T-cell (primary cell): ENCODE measurements at places on chromosomes 3 and 15.
A peak's percentile ranks its signal among the peaks of the same experiment; 100 is the strongest.

DNA sequence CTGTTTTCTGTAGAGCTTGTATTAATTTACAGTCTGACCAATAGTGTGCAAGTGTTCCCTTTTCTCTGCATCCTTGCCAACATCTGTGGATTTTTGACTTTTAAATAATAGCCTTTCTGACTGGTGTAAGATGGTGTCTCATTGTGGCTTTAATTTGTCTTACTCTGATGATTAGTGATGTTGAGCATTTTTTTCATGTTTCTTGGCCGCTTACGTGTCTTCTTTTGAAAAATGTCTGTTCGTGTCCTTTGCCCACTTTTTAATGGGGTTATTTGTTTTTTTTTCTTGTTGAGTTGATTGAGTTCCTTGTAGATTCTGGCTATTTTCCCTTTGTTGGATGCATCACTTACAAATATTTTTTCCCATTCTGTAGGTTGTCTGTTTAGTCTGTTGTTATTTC, 7.6 kb upstream of the ACOX2 start:
- DNase-seq = no peak

DNA sequence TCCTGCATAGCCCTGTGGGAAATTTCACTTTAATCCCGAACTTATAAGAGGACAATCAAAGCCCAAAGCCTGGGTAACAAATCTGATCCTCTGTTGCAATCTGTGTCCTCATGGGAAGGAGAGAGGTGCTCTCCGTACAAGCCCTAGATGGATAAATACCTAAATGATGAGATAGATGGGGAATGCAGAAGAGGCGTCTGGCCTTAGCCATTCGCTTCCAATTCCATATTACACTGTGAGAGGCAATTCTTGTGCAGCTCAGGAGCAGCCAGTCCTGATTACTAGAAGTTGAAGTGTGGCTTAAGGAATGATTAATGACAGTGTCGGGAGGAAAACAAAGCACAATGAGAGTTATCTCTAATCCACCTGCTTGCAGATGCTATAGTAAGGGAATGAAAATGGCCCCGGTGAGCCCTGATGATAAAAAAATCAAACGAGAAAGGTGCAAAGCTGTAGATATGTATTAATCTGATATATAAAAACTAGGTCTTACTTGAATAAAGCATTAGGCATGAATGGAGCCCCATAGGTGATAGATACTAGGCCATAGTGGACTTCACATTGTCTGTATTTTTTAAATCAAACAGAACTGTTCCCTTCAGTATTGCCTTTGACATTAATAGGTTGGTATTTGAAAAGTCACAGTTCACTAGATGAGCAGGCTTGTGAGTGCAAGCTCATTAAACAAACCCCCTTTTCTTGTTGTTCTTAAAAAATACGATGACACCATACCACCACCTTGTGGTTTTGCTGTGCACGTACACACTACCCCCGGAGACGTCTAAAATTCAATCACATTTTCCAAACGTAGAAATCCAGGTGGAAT, 54.2 kb upstream of the TMCO5A start:
- DNase-seq = no peak

GRCh38 chr15:40870716-40871115, 3.3 kb downstream of the RHOV start:
- DNase-seq = no peak

GRCh38 chr15:41647262-41647661, 12.9 kb upstream of the MGA start:
- DNase-seq = no peak

- DNase-seq = no peak
Measured at GRCh38 chr3:124767264-124767663, 37.0 kb downstream of the UMPS start.

DNA sequence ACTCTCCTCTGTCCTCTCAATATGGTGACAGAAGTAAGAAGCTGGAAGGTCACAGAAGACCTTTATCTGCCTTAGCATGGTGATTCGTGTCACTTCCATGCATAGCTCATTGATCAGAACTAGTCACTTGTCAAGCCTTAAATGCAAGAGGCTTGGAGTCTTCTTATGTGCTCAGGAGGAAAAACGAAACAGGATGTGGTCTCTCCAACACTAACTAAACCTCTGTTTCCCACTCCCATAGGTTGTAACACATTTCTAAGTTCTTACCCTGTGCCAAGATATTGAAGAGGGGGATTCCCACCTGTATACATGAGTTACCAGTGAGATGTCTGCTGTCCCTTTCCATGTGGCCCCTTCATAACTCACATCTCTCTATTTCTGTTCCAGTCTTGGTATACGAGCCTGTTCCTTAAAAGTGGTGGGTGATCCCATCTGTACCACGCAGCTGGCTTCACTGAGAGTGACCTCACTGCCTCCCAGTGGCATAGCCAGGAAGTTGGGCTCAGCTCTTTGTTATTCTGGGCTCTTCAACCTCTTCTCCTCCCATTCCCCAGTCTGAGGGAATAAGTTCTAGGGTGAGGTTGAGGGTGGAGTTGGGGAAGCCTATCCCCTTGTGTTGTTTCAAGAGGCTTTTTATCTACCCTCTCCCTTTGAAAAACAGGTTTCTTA, 203.2 kb upstream of the PPP2R3A start:
- no peak for DNase-seq

GRCh38 chr15:74322558-74323180, 44.8 kb downstream of the CYP11A1 start:
- peak; percentile 49 for DNase-seq

- DNase-seq = no peak
Measured at GRCh38 chr3:61954097-61954540, 392.7 kb downstream of the PTPRG start.

- no peak for DNase-seq
Measured at GRCh38 chr3:50050361-50050760, 38.4 kb upstream of the RBM5 start.

DNA sequence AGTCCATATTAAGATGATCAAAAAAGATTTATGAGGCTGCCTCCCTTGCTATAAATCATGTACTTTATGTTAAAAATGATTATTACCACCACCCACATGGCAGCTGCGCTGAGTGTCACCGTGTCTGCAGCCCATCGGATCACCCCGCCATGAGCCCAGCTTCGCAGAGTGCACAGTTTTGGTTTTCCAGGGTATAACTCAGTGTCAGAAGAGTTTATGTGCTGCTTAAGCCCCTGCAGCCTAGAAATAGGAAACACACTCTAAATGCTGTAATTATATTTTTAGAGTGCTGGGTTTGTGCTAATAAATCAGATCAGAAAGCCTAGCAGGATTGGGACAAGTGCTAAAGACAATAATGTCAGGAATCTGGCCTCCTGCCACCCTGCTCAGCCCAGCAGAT, 54.7 kb upstream of the ONECUT1 start:
- no peak for DNase-seq

GRCh38 chr3:50204804-50205412, at the start of gene SLC38A3:
TSS of gene SLC38A3 (plus strand) at chr3:50205271. CDS start at chr3:50214200, 8,929 bp downstream.
- DNase-seq = peak; percentile 21

DNA sequence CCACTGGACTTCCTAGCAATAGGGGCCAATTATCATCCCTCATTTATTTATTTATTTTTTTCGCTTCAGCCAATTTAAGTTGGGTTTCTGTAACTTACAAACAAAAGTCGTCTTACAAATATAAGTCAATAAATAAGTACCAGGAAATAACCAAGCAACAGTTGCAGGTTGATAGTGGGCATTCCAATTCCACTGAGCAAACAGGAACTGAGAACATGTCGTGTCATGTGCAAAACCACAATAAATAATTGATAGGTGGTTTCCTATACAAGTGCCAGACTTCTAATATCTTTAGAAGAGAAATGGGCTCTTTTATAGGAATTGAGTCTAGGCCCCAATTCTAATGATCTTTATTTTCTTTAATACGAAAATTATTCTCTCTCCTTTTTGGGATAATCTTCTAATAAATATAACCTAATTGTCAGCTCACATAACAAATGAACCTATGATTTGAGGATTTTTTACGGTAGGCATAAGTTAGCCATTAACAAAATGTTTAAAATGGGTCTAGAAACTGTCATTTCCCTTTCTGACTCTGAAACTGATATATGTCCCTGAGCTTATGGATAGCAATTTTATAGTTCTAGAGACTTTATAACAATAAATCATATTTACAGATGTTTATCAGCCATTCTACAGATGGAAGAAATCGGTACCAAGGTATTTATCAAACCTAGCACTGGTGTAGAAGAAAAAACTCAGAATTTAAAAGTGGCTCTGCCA, 571.8 kb downstream of the FOXP1 start:
- DNase-seq = no peak

DNA sequence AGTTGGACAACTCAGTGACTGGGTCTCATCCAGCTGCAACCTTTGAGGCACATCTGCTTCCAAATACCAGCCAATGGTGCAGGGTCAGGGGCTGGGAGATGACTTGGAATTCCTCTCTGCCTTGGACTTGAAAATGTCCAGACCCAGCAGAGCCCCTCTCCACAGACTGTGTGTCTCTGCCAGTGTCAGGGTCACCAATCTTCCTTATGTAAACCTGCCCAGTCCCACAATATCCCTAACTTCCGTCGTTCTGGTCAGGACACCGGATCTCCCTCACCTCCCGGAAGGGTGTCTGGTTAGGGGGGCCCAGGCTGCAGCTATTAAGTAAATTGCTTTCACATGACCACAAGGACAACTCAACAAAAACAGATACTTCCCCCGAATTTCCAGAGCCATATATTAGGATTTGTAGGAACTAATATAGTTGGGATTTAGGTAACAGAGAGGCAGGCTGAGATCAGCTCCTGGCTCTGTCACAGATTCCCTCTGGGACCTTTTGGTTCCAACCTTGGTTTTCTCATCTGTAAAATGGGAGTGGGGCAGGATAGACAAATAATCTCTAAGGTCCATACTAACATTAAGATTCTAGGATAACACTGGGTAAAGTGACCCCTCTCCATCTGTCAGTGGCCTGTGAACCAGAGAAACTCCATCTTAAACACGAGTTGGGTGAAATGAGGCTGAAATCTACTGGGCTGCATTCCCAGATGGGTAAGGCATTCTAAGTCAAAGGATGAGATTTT, 30.8 kb downstream of the IGDCC3 start:
- no peak for DNase-seq

- no peak for DNase-seq
Measured at GRCh38 chr3:4387210-4388204, 79.6 kb downstream of the SUMF1 start.

DNA sequence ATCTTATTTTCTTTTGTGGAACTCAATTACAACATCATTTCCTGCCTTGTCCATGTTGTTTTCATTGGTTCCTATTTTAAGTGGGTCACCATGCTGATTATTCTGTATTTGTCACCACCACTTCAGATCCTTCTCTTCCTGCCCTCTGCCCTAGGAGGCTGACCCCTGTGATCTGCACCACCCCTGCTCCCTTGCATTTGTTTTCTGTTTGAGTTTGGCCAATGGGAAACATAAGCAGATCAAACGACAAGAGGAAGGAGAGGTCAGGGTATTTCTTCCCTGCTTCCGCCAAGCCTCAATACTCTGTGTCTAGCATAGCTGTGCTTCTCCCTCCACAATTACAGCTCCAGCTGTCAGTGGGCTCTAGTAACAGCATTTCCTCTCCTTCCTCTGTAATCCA, 71.6 kb downstream of the IMPG2 start:
- no peak for DNase-seq

- DNase-seq = no peak
Measured at GRCh38 chr3:179482857-179483256, 31.6 kb upstream of the GNB4 start.

DNA sequence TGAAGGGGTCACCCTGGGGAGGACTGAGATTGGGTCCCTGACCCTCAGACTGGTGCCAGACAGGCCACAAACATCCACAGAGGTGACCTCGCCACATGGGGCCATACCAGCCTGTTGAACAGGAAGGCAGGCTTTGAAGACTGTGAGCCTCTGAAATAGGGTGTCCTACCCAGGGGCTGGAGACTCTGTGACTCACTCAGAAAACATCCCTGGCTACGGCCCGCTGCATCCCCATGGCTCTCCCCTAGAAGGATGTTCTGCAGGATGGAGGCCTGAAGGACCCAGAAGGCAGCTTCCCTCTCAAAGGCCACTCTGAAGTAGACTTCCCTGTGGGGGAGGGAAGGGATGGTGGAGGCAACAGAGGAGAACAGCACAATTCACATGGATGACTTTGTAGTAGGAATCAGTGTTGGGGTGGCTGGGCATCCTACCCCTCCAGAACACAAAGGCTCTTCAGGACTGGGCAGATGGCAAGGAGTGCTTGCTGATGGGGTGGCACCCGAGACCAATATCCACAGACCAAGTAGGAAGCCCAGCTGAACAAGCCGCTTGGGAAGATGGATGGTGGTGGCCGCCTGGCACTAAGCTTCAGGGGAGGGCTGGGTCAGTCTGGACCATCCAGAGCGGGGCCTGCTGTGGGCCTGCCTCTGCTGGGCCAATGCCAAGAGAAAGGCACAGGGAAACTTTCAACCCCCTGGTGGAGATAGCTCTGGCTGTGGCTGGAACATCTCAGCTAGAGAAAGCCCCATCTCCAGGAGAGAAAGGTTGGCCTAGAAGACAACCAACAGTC, 37.6 kb upstream of the DUSP7 start:
- no peak for DNase-seq

DNA sequence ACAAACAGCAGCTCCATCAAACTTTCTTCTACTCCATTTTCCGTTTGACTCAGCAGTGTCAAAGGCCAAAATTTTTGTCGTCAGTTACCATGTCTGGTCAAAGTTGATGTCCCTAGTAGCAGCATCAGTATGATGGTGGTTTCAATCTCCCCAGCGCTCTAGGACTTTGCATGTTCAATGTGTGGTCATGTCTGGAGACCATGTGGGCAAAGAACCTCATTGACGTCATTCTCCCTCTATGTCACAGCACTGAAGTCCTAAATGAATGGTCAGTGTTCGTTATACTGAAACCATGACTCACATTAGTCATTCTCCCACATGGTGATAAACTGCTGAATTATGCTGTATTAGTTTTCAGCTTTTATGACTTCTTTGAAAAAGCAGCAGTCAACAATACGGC, 23.2 kb downstream of the SHC4 start:
- DNase-seq = no peak

DNA sequence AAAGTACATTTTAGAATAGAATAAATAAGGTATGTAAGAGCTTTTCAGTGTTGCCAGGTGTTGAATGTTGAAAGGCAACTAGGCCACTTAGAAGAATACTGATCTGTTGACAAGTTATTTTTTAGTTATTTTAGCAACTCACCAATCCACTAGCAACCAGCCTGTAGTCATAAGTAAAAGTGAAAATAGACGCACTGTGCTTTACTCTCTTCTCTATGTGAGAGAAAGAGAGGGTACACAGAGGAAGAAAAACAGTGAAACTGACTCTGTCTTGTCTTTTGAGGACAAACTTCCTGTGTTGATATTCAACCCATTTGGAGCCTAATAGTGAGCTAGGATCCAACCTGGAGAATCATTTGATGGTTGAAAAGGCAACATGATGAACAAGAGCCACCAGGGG, 327.1 kb upstream of the GOLIM4 start:
- DNase-seq = no peak

GRCh38 chr3:173913974-173914421, 516.5 kb downstream of the NLGN1 start:
- no peak for DNase-seq

- DNase-seq = peak; percentile 35
Measured at GRCh38 chr15:20340331-20340811, 201.2 kb downstream of the GOLGA6L6 start.

- no peak for DNase-seq
Measured at GRCh38 chr3:78143000-78143399, 1103.1 kb downstream of the ROBO2 start.

GRCh38 chr3:183298701-183299153, 45.7 kb downstream of the B3GNT5 start:
- no peak for DNase-seq
